Stimulated activated CD8-positive, alpha-beta memory T cell treated with anti-CD3 and anti-CD28 coated beads, Interleukin-2, amount 100 ng/mL, for 1 hour (primary cell): ENCODE measurements at places on chromosomes 7 and 10.

DNA sequence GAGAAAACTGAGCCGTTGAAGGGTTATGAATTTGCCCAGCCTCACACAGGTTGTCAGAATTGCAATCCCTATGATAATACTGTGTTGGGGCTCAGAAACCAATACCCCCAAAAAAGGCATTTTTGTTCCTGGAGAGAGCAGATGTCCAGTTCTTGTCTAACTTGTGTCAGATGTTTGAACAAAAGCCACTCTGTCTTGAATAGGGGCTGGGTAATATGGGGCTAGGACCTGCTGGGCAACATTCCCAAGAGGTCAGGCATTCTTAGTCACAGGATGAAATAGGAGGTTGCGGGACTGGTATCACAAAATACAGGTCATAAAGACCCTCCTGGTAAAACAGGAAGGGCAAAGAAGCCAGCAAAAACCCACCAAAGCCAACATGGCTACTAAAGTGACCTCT, 482.1 kb downstream of the IPMK start:
- DNase-seq, result no peak

DNA sequence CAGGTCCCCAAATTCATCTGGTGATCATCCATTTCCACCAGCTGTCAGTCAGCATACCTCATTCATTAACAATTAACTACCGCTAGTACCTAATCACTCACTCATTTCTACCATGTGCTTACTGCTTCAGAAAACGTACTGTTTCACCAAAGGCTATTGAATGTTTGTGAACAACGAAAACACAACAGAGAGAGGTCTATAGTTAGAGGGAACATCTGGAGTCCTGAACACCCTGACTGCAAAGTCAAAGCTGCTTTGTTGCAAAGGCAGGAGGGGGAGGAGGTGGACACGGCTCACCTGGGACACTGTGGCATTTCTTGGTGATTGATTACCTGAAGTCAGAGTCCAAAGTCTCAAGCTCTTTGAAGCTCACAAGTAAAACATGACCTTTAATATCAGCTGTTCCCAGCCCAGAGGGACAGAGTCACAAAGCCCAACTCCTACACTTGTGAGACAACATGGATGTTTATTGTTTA, 342.3 kb upstream of the ADARB2 start:
- DNase-seq, result no peak

DNA sequence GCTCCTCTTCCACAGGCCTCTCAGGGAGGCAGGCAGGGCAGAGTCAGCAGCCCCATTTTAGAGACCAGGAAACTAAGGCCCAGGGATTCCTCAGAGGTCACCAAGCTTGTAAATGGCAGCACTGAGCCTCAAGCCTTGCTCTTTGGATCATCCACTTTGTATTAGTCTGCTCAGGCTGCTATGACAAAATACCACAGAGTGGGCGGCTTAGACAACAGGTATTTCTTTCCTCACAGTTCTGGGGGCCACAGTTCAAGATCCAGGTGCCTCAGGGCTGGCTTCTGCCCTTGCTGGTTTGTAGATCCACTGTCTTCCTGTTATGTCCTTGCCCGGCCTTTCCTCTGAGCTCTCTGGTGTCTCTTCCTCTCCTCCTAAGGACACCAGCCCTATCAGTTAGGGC, 151.2 kb downstream of the GRK5 start:
- no peak for DNase-seq

- no peak for DNase-seq
These were observed 77.2 kb downstream of the PDGFA start for GRCh38 chr7:442457-442856.
